ENCODE measurements at places on chromosomes 6 and 20.

GRCh38 chr6:139369068-139369467, 5.4 kb downstream of the CITED2 start:
- DNase-seq = peak; percentile 59

GRCh38 chr6:1766654-1767053, 156.9 kb downstream of the FOXC1 start:
- DNase-seq = no peak

- no peak for DNase-seq
Measured at GRCh38 chr6:43979525-43979924, 147.7 kb downstream of the MRPL14 start.

- no peak for DNase-seq
Measured at GRCh38 chr6:128821116-128821515, 61.8 kb upstream of the LAMA2 start.

- no peak for DNase-seq
Measured at GRCh38 chr6:36660771-36661471, 17.6 kb upstream of the CDKN1A start.

- DNase-seq = no peak
Measured at GRCh38 chr20:21713470-21713869, 8.0 kb downstream of the PAX1 start.

DNA sequence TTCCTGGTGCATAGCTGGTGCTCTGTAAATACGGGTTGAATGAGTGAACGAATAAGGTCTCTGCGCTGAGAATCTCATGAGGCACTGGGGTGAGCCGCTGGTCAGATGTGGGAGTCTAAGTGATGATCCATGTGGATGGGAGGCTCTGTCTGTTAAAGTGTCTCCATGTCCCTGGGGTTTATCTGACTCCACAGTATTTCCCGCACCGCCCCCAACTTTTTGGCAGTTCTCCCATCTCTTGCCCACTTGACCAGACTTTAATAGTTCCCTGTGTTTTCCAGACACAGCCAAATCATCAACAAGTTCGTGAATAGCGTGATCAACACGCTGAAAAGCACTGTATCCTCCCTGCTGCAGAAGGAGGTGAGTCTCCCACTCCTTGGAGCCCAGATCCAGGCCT, 9.9 kb downstream of the BPIFA2 start:
- DNase-seq = no peak

GRCh38 chr6:111823831-111824607, 49.2 kb downstream of the FYN start:
- no peak for DNase-seq

DNA sequence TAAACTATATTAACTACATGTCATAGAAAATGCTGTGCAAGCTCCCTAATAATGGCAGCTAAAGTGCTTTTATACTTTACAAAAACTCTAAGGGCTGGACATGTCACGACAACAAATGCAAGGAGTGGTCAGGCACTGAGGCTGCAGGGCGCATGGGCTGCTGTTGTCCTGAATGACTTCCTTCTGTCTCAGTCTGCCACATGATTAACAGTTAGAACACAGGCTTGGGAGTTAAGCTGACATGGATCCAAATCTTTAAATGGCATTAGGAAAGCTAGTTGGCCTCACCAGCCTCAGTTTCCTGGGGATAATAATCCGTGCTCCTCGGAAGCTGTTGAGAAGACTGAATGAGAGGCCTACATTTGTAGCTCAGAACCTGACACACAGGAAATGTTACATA, 57.4 kb downstream of the PREP start:
- DNase-seq = peak; percentile 25

DNA sequence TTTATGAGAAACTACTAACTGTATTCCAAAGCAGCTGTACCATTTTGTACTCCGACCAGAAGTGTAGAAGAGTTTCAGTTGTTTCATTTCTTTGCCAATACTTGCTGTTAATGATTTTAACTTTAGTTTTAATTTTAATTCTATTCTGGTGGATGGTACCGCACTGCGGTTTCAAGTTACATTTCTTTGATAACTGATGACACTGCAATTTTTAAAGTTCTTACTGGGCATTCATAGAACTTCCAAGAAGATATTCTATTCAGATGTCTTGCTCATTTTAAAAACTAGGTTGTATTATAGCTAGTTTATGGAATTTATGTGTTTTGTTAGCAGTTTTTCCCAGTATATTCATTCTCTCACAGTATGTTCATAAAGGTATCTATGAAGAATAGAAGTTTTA, 63.8 kb upstream of the LYRM2 start:
- no peak for DNase-seq

GRCh38 chr6:68333442-68333841, 301.6 kb upstream of the ADGRB3 start:
- no peak for DNase-seq

- no peak for DNase-seq
Measured at GRCh38 chr6:36052097-36052496, 24.5 kb downstream of the MAPK14 start.

DNA sequence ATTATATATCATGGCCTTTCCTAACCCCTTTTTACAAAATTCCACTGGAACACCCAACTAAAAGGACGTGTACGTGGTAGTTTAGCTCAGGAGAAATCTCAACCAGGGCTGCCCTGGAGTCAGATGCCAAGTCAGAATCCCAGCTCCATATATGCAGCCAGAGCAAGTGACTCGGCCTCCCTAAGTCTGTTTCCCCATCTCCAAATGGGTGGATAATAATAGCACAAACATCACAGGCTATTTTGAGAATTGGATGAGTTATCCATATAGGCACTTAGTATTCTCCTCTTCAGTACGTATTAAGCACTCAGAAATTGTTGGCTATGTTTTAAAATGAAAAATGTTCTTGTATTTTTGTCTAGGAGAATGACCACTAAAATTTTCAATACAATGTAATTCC, 481.5 kb downstream of the CD109 start:
- DNase-seq = no peak

GRCh38 chr20:60211618-60212463, 253.6 kb downstream of the CDH26 start:
- DNase-seq = no peak

DNA sequence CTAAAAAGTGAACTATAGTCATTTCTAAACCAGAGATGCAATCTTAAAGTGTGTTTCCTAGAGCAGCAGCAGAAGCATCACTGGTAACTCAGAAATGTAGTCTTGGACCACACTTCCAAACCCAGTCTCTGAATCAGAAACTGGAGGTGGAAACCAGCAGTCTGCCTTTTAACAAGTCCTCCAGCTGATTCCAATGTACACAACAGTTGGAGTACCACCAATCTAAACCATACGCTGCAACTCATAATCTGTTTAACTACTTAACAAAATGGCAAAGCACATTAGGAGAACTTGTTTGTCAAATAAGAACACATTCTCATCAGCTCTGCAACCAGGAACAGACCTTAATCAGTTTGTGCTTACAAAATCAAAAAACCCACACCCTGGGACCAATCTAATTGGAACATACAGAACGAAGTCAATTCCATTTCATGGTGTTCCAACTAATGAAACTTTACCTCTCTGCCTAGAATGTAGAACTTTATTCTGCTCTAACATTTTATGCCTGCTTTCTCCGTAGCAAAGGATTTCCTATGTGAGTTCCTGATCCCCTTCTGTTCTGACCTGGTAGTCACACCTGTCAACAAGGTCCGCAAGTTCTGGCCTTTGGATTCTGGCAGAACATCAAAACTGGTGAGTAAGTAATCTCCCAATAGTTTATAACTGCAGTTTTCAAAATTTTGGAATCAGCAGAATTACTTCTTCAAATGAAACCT, 390.4 kb downstream of the HTR1B start:
- DNase-seq = no peak

DNA sequence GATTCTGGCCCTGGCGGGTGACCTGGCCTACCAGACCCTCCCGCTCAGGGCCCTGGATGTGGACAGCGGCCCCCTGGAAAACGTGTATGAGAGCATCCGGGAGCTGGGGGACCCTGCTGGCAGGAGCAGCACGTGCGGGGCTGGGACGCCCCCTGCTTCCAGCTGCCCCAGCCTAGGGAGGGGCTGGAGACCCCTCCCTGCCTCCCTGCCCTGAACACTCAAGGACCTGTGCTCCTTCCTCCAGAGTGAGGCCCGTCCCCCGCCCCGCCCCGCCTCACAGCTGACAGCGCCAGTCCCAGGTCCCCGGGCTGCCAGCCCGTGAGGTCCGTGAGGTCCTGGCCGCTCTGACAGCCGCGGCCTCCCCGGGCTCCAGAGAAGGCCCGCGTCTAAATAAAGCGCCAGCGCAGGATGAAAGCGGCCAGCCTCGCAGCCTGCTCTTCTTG, 868 bp upstream of the SLC2A4RG start:
- peak; percentile 51 for DNase-seq

- DNase-seq = no peak
Measured at GRCh38 chr6:50602292-50602691, 111.0 kb upstream of the TFAP2D start.

- DNase-seq = no peak
Measured at GRCh38 chr6:155085582-155086257, 90.6 kb downstream of the TIAM2 start.

DNA sequence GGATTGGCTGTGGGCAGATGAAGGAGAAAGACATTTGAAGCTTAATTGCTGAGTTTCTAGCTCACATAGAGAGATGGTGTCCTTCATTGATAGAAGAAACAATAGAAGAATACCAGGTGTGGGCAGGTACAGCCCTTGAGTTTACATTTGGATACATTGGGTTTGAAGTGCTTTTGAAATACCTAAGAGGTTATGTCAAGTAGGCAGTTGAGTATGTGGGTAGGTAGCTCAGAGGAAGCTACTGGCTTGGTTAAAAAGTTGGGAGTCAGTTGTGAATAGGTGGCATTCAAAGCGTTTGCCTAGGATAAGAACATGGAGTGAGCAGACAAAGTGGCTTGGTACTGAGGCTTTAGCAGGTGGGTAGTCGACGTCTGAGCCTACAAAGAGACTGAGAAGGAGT, 25.0 kb downstream of the NDUFAF5 start:
- DNase-seq = no peak
